ENCODE measurements at places on chromosomes 6 and 20.

- no peak overlapping the region for H3K4me3 ChIP-seq
- no peak for DNase-seq
Observed at GRCh38 chr6:100155141-100155540, 161.1 kb upstream of the MCHR2 start.

DNA sequence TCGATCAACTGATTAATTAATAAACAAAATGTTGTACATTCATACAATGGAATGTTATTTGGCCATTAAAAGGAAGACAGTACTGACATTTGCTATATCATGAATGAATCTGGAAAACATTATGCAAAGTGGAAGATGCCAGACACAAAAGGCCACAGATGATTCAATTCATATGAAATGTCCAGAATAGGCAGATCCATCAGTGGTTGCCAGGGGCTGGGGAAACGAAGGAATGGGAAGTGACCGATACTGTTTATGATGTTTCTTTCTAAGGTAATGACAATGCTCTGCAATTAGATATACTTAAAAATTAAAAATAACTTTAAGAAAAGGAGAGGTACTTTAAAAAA lies 37.2 kb downstream of the ELOVL5 start:
- DNase-seq = no peak
- H3K27me3 ChIP-seq = no peaks in the 10 kb centered on the region
- peaks cover 88% of the 10 kb centered on the region for H3K4me1 ChIP-seq
- H3K27ac ChIP-seq = no peak overlapping the region

DNA sequence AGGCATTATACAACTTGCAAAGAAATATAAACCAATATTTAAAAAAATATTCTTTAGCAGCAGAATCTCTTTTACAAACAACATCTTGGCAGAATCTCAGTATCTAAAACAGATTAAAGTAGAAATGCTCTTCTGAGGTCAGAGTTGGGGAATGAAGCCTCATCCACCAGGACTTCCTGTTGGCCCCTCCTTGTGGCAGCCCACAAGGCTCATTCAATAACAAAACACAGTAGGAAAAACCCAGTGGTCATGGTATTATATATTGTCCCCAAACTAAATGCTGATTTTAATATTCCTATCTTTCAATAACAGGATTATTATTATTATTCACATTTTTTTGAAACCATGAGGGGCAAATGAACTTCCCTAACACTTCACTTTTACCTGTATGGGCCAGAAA lies 368.6 kb downstream of the BTBD9 start:
- DNase-seq = no peak
- peaks cover 3% of the 10 kb centered on the region for H3K4me1 ChIP-seq

- H3K36me3 ChIP-seq = no peaks in the 10 kb centered on the region
- no peak overlapping the region for H3K4me3 ChIP-seq
- no peaks in the 10 kb centered on the region for H3K4me1 ChIP-seq
- DNase-seq = no peak
Observed at GRCh38 chr20:51189814-51190782, 167.2 kb upstream of the KCNG1 start.

DNA sequence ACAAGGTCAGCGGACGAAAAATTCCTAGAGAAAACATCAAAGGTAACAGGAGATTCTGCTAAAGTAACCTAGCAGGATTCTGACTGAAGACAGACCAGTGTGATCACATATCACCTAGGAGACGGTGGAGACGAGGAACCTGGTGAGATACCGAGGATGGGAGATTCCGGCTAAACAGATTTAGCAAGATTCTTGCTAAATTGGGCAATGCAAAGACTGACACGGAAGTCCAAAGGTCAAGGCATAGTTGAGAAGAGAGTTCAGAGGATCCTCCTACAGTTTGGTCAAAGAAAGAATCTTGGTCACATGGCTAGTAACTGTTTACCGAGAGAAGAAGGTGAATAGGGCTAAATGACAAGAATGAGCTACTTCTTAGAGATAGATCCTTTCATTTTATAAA lies 61.1 kb downstream of the TMEM170B start:
- no peak overlapping the region for H3K4me3 ChIP-seq
- no peaks in the 10 kb centered on the region for H3K4me1 ChIP-seq
- no peaks in the 10 kb centered on the region for H3K27me3 ChIP-seq
- DNase-seq = no peak
- no peak overlapping the region for H3K27ac ChIP-seq
- no peaks in the 10 kb centered on the region for H3K36me3 ChIP-seq

DNA sequence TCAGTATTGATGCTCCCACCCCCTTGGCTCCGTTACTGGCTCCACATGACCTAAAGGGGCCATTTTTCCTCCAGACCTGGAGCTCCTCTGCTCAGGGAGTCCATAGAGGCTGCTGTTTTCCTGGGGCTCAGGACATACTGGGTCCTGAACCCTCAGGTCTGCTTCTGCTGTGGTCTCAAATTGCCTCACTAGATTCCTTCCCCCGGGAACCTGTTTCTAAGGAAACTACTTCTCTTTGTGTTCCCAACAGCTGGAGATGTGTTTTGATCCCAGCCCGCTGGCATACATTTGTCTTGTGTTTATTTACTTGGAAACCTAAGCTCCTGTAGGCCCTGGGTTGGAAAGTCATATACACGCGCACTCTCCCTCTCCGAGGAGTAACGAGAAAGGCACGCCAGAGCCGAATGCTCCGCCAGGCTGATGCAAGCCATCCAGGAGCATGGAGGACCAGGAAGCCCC lies 222.8 kb downstream of the UST start:
- H3K4me1 ChIP-seq = no peaks in the 10 kb centered on the region
- H3K27ac ChIP-seq = no peak overlapping the region
- H3K36me3 ChIP-seq = no peaks in the 10 kb centered on the region
- no peak for DNase-seq
- H3K4me3 ChIP-seq = no peak overlapping the region

DNA sequence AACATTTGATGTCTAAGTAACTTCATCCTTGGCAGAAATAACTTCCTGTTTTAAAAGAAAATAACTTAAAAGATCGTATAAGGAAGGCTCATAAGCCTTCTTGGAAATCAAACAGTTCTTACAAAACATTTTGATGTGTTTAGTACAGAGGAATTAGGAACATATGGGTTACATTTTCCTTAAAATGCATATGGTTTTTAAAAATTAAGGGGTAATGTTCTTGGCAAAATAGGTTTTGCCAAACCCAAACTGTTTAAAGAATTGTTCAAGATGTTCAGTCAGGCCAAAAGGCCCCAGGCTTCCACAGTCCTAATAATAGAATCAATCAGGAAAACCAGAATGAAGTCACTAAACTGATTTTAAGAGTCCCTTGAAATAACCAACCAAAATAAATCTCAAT lies 142.7 kb upstream of the SLC35B3 start:
- no peaks in the 10 kb centered on the region for H3K4me1 ChIP-seq
- H3K4me3 ChIP-seq = no peak overlapping the region
- no peaks in the 10 kb centered on the region for H3K27me3 ChIP-seq
- no peak overlapping the region for H3K27ac ChIP-seq

GRCh38 chr6:70629929-70630328 lies 37.8 kb upstream of the SMAP1 start:
- H3K4me1 ChIP-seq = no peaks in the 10 kb centered on the region
- no peaks in the 10 kb centered on the region for H3K36me3 ChIP-seq
- peaks cover 5% of the 10 kb centered on the region for H3K27me3 ChIP-seq
- no peak for DNase-seq
- H3K27ac ChIP-seq = no peak overlapping the region

DNA sequence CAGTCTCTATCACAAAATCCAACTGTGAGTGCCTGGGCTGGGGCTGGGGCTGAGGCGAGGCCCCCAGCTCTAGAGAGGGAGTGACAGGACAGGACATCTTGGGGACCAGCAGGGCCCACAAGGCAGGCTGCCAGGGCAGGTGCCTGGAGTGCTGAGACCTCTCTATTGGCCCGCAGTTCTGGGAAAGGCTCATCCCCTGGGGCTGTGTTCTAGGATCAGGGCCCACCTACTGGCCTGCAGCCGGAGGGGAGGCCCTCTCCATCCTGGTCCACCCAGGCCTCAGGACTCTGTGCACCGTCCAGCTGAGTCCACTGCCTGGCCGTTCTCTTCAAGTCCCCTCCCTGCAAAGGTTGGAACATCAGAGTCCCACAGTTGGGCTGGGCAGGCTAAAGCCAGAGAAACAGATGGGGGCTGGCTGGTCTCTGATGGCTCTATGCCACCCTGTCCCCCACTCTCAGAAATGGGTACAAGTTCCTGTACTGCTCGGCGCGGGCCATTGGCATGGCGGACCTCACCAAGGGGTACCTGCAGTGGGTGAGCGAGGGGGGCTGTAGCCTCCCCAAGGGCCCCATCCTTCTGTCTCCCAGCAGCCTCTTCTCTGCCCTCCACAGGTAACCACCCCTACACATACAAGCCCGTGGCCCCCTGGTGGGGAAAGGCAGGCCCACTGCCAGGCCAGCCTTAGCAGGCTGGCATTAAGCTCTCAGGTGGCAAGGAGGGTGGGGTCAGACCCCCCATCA lies 9.0 kb downstream of the EMILIN3 start:
- DNase-seq = no peak
- no peaks in the 10 kb centered on the region for H3K4me1 ChIP-seq
- no peak overlapping the region for H3K27ac ChIP-seq
- H3K4me3 ChIP-seq = no peak overlapping the region
- no peaks in the 10 kb centered on the region for H3K36me3 ChIP-seq

- H3K27me3 ChIP-seq = no peaks in the 10 kb centered on the region
- H3K4me3 ChIP-seq = no peak overlapping the region
- peaks cover 44% of the 10 kb centered on the region for H3K36me3 ChIP-seq
- no peak for DNase-seq
- H3K27ac ChIP-seq = no peak overlapping the region
- peaks cover 58% of the 10 kb centered on the region for H3K4me1 ChIP-seq
Observed at GRCh38 chr6:135044639-135045038, 10.0 kb downstream of the HBS1L start.

GRCh38 chr6:7900621-7901020 lies 10.0 kb downstream of the TXNDC5 start:
- H3K27me3 ChIP-seq = no peaks in the 10 kb centered on the region
- H3K36me3 ChIP-seq = peaks cover 32% of the 10 kb centered on the region
- no peak overlapping the region for H3K4me3 ChIP-seq

GRCh38 chr20:40680161-40680959 lies 8.7 kb downstream of the MAFB start:
- peaks cover 5% of the 10 kb centered on the region for H3K4me1 ChIP-seq
- no peak overlapping the region for H3K4me3 ChIP-seq
- peaks cover 78% of the 10 kb centered on the region for H3K27me3 ChIP-seq
- H3K27ac ChIP-seq = no peak overlapping the region

GRCh38 chr20:52864916-52865605 lies 107.1 kb upstream of the TSHZ2 start:
- H3K4me1 ChIP-seq = peaks cover 5% of the 10 kb centered on the region
- no peak for DNase-seq
- H3K4me3 ChIP-seq = no peak overlapping the region
- H3K36me3 ChIP-seq = no peaks in the 10 kb centered on the region
- no peaks in the 10 kb centered on the region for H3K27me3 ChIP-seq

GRCh38 chr6:115001731-115002350 lies 659.0 kb upstream of the HS3ST5 start:
- no peaks in the 10 kb centered on the region for H3K36me3 ChIP-seq
- no peak overlapping the region for H3K27ac ChIP-seq
- H3K27me3 ChIP-seq = no peaks in the 10 kb centered on the region

DNA sequence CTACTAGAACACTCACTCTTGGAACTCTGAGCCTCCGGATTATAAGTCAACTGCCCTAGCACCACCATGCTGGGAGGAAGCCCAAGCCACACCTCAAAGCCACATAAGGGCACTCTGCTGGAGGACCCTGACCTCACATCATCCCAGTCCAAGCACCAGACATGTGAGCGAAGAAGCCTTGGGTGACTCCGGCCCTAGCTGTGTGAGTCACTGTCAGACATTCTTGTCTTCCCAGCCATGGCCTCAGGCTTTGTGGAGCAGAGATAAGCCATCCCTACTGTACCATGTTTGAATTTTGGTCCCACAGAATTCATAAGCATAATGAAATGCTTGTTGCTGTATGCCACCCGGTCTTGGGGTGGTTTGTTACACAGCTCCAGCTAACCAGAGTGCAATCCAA lies 247.7 kb downstream of the SOD2 start:
- no peaks in the 10 kb centered on the region for H3K4me1 ChIP-seq
- peaks cover 6% of the 10 kb centered on the region for H3K27me3 ChIP-seq
- no peak overlapping the region for H3K27ac ChIP-seq
- no peak overlapping the region for H3K4me3 ChIP-seq

- no peaks in the 10 kb centered on the region for H3K36me3 ChIP-seq
- H3K4me1 ChIP-seq = no peaks in the 10 kb centered on the region
- H3K4me3 ChIP-seq = no peak overlapping the region
- DNase-seq = no peak
Observed at GRCh38 chr6:68476611-68477010, 158.5 kb upstream of the ADGRB3 start.

GRCh38 chr20:20593447-20594170 lies 118.8 kb downstream of the RALGAPA2 start:
- no peak overlapping the region for H3K4me3 ChIP-seq
- H3K27ac ChIP-seq = no peak overlapping the region
- peaks cover 6% of the 10 kb centered on the region for H3K36me3 ChIP-seq
- H3K4me1 ChIP-seq = peaks cover 3% of the 10 kb centered on the region

DNA sequence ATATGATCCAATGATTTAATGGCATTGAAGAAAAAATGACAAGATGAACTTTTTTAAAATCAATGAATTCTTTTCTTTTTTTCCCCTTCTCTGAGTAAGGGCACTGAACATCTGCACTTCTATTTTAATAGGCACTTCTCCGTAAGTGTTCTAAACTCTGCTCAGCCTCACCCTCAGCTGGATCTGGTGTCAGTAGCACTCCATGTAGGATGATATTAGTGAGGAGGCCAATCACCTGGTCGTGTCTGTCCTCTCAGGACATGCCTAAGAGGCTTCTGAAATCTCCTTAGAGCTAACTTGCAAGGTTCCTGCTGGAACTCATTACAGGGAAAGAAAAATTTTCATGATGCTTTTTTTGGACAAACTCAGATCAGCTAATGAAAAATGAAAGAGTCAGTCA lies 148.6 kb upstream of the MLIP start:
- H3K4me1 ChIP-seq = no peaks in the 10 kb centered on the region
- H3K27me3 ChIP-seq = peaks cover 8% of the 10 kb centered on the region
- H3K27ac ChIP-seq = no peak overlapping the region

DNA sequence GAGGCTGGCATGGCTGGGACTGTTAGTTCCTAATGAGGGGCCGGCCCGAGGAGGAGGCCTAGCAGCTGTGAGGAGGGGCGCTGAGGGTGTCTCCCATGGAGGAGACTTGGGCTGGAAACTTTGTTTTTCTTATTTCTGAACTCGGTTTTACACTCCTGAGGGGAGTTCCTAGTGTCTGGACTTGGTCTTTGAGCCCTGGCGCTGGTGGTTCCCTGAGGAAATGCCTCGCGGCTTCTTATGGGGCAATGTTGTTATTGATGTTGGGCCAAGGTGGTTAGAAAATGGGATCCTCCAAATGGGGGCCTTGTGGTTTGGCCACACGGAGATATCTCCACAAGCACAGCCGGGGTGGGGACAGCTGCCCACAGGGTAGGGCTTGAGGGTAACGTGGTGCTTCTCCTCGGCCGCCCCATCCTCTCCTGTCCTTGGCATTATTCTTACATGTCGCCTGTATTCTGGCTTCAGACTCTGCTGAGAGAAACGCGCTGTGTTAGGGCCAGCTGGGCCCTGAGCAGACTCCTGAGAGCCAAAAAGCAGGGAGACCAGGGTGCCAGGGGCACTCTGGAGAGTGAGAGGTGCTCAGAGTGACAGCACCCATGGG lies 136.9 kb downstream of the FOXO3 start:
- no peaks in the 10 kb centered on the region for H3K4me1 ChIP-seq
- H3K27ac ChIP-seq = no peak overlapping the region
- H3K36me3 ChIP-seq = peaks cover 2% of the 10 kb centered on the region
- H3K4me3 ChIP-seq = no peak overlapping the region
- H3K27me3 ChIP-seq = no peaks in the 10 kb centered on the region

- peaks cover 66% of the 10 kb centered on the region for H3K4me1 ChIP-seq
- no peaks in the 10 kb centered on the region for H3K27me3 ChIP-seq
- H3K27ac ChIP-seq = no peak overlapping the region
- peaks cover 56% of the 10 kb centered on the region for H3K36me3 ChIP-seq
- peak; percentile 74 for DNase-seq
Observed at GRCh38 chr6:41066867-41067304, 5.3 kb downstream of the OARD1 start.
